C1 segment of cervical spinal cord (tissue), 14 donors: ENCODE measurements at places on chromosomes 2 and 18.

DNA sequence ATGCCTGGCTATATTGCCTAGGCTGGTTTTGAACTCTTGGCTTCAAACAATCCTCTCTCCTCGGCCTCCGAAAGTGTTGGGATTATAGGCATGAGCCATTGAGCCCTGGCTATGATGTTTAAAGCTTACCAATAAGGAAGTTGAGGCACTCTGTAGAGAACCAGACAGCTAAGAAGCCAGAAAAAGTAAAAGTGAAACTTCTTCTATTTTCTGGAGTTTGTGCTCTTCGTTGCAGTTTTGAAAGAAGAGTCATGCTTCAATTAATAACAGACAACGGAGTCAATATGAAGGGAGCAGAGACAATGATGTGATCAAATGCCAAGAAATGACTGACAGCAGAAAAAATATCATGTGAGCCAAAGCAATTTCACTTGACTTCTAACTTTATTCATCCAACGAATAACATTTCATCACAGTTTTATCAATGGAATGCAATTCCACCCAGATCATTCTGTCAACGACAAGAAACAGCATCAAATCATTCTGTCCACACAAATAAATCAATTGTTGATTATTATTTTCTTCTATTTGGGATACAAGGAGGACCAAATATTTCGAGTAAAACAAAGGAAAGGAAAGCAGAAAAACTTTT lies 175.5 kb upstream of the CELF4 start:
- no peak for DNase-seq

DNA sequence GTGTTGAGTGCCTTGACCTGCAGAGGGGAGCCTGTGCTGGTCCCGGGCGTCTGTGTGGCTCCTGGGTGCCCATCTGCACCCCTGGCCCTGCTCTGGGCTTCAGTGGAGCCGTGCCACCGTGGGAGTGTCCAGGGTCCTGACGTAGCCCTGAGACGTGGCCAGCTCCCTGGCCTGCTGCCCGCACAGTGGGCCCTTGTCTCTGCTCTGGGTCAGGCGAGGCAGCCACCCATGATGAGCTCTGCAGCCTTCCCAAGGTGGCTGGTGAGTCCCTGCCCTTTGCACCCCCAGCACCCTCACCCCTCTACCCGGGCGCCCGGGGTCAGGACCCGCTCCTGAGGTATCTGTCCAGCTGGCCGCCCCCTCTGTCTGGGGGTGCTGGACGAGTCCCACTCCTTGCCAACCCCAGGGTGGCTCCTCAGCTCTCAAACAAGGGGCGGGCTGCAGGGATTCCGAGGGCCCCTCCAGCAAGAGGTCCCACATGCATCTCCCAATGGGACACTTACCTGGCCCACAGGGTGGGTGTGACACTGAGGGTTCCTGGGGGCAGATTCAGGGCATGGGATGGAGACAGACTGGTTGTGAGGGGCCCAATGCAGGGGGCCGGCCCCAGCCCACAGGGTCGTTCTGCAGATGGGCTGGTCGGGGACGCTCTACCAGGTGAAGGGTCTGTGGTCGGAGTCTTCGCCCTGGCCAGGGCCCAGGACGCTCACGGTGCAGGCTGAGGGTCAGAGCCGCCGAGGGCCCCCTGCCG lies 2.4 kb downstream of the NEU4 start:
- peak; percentile 50 for DNase-seq

DNA sequence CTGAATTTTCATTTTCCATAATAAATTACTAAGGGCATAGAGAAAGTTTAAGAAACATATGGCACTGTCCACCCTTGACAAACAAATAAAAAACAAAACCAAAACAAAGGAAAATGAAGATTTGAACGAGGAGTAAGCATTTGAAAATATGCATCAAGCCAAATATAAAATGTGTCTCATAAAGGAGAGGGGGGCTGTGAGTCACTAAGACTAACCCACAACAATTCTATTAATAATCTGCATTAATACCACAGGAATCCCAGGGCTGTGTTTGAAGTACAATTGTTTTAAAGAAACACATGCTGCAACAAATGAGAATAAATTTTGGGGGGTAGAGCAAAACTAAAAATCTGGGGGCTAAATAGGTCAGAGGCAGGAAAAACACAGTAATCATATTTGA lies 53.8 kb upstream of the STK17B start:
- DNase-seq: no peak

DNA sequence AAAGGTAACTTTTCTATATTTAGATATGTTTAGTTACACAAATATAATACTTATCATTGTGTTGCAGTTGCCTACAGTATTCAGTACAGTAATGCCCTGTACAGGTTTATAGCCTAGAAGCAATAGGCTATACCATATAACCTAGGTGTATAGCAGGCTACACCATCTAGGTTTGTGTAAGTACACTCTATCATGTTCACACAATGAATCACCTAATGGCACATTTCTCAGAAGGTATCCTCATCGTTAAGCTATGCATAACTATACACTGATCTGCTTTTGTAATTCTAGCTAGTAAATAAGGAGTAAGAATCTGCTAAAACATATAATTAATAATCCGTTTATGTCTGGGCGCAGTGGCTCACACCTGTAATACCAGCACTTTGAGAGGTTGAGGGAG lies 102.1 kb downstream of the COMMD1 start:
- no peak for DNase-seq

- no peak for DNase-seq
These were observed 587 bp downstream of the SUMO1 start for GRCh38 chr2:202237787-202238233.

DNA sequence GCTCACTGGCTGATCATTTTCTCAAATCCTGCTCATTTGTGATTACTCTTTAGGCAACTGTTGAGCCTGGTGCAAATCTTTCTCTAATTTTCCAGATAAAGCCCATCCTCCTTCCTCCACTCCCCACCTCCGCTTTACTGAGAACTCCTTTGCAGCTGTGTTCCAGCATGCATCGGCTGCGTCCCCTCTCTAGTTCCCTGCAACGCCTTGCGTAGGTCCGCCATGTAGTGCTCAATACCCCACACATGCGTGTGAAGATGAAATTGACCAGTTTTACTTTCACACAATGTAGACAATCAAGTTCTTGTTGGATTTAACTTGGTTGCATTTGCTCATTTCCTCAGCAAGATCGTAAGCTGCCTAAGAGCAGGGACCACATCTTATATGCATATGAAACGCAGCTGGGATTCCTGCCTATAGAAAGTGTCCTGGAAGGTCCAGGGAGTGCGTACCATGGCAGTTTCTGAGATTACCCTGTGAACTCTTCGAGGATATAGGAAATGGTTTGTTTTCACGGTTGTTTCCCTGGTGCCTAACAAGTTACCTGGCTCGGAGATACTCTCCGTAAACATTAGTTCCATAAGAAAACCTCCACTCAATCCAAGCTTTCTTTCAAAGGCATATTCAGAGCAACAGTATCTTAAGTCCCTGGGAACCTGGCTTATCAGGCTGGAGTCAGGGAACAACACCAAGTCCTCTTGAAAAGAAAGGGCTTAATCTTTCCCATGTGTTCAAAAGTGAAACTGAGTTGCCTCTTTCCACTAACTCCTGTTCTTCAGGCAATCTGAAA lies 766.4 kb upstream of the ID2 start:
- no peak for DNase-seq

- DNase-seq: no peak
These were observed 26.3 kb downstream of the DHRS9 start for GRCh38 chr2:169095621-169096105.

- no peak for DNase-seq
These were observed 90.5 kb downstream of the GALNT1 start for GRCh38 chr18:35671966-35672603.

DNA sequence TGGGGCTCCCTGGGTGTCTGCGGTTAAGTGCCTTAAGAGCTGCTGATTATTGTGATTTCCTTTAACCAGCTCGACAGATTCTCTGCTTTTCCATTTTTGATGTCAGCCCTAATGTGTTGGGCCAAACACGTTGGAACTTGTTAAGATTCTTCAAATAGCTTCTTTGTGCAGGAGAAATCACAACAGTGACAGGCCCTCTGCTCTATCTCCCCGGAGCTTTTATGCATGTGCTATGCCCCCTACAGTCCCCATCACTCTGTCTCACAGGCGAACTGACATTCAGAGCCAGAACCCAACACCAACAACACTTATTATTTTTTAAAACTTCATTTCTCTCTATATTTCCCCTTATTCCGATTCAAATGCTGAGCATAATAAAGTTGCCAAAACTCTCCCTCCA lies 371.7 kb upstream of the CELF4 start:
- DNase-seq: no peak

DNA sequence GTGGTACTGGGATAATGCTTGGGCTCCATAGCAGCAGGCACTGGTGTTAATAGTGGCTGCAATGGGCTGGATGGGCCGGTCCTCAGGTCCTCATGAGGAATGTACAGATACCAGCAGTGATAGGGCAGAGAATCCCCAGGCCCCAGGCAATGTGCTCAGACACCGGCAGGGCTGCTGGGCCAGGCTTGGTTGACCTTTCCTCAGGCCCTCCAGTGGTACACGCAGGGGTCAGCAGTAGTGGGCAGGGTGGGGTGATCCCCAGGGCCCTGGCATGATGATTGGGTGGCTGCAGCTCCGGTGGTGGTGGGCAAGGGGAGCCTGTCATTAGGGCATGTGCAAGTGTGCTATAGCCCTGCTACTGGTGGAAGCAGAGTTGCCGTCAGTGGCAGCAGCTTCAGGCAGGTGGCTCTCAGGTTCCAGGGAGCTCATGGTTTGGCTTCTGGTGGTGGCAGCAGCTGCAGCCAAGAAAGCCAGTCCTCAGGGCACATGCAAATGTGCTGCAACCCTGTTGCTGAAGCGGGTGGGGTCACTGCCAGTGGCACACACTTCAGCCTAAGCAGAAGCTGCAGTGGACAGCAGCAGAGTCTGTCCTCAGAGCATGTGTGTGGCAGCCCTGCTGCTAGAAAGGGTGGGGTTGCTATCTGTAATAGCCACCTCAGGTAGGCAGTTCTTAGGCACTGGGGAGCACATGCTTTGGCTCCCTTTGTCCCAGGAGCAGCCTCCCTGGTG lies 56.8 kb downstream of the CCNT2 start:
- no peak for DNase-seq

DNA sequence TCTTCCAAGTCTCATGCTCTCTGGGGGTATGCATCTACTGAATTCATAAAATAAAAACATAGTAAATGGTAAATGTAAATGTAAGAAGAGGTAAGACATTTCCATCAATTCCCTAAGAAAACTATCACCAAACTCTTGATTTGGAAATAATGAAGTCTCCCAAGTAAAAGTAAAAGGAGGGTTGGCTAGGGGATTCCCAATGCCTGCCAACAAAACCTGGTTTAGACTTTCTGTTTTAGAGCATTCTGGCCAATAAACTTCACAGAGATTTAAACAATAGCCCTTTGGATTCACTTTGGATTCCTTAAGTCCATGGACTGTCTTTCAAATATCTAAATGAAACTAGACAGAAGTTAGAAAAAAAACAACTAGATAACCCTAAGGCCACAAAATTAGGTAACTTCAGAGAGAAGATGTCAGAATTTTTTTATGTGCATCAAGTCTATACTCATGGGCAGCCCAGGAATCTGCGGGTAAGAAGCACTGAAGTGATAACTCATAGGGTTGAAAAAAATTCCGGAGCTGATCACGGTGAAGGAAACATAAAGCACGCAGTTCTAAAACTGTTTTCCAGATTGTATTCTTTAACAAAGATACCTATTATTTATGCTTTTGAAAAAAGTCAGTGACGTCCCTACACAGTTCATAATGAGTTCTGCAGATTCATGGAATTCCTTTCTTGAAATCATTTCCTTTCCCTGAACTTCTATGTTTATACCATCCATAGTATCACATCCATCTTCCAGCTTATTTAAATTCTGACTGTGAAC lies 263.6 kb downstream of the AFF3 start:
- DNase-seq: no peak

DNA sequence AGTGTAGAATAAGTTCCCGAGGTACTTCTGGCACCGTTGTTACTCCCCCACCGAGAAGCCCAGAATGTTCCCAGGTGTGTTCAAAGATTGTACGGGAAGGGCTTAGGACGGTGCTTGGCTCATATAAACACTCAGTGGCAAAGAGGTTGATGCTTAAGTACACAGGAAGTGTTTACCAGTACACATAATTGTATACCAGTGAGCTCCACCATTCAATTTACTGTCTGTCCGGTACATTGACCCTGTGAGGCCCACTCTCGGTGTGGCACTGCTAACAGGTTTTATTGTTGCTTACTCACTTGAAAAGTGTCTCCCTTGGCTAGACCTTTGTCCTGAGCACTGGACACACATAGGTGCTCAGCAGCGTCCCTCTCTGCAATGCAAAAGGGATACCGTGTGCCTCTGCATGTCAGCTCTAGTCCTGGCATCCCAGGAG lies 191.0 kb downstream of the NEDD4L start:
- no peak for DNase-seq

GRCh38 chr18:47689371-47689770 lies 241.1 kb downstream of the SMAD2 start:
- DNase-seq: no peak

- no peak for DNase-seq
These were observed 159.7 kb downstream of the SMAD7 start for GRCh38 chr18:48790869-48791635.

DNA sequence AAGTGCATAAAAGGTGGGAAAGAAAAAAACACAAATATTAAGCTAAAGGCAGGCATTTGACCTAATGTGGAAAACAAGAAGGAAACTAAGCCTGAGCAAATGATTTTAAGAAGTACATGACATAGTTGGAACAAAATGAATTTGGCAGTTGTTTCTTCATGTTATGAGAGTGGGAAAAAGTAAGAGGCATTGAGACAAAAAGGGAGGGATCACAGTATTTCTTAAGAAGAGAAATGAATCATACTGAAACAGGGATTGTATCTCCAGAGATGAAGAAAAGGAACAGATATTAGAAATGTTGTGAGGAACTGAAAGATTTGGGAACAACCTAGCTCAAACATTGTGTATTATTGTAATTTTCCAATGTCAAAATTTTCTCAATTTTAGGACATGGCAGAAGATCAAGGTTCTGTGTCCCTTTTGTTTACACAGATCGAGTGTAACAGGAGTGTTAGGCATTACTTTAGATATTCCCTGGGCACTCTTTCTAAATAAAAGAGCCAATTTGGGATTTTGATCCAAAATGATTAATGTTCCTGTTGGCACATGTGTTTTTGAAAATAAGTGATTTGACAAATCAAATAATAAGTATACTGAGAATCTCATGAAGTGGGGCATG lies 98.6 kb downstream of the CALCRL start:
- no peak for DNase-seq

DNA sequence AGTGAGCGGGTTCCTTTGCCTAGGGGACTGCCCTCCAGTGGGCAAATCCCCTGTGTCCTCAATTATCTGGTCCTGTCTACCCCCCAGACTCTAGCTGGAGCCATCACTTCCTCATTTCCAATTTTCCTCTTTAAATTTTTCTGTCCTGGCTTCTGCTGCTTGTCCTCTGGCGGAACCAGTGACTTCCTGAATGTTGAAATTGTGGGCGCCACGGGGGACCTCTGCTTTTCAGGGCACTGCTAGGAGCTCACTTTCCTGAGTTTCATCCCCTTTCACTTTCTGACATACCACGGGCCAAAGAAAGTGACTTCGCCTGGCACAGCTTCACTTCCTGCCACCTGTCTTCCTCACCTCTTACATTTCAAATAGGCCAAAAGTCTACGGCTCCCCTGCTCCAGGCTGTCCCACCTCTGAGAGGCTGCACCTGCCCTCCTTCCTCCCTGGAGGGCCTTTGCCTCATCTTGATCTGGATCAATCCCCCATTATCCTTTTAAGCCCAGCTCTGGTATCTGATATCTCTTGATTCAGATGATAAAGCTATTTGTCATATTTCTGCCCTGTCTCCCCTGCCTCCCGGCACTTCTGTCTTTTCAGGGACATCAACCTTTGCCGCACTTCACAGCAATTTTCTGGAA lies 1.4 kb upstream of the MARCO start:
- DNase-seq: no peak

GRCh38 chr2:195995499-195995898 lies 73.1 kb downstream of the DNAH7 start:
- DNase-seq: no peak
